ENCODE measurements at places on chromosomes 2 and 18. TPM values are rescaled to one million over a fixed set of nuclear protein-coding genes. Genes with fewer than 3 reads are reported as not detected.
A peak's percentile ranks its signal among the peaks of the same experiment; 100 is the strongest.

- H3K36me3 ChIP-seq: no peaks in the 10 kb centered on the region
- H3K27ac ChIP-seq: no peak overlapping the region
- no peak overlapping the region for H3K4me3 ChIP-seq
- peak; percentile 88 for DNase-seq
Measured at GRCh38 chr2:226125176-226125883, 674.3 kb downstream of the IRS1 start.

- no peak overlapping the region for H3K4me3 ChIP-seq
- no peak overlapping the region for H3K27ac ChIP-seq
- H3K4me1 ChIP-seq: peaks cover 6% of the 10 kb centered on the region
- no peaks in the 10 kb centered on the region for H3K27me3 ChIP-seq
Measured at GRCh38 chr18:49174478-49174877, 223.7 kb upstream of the SMAD7 start.

GRCh38 chr18:51639541-51639940, 442.1 kb upstream of the MEX3C start:
- H3K27ac ChIP-seq: no peak overlapping the region
- no peaks in the 10 kb centered on the region for H3K36me3 ChIP-seq
- DNase-seq: no peak
- H3K4me1 ChIP-seq: no peaks in the 10 kb centered on the region

DNA sequence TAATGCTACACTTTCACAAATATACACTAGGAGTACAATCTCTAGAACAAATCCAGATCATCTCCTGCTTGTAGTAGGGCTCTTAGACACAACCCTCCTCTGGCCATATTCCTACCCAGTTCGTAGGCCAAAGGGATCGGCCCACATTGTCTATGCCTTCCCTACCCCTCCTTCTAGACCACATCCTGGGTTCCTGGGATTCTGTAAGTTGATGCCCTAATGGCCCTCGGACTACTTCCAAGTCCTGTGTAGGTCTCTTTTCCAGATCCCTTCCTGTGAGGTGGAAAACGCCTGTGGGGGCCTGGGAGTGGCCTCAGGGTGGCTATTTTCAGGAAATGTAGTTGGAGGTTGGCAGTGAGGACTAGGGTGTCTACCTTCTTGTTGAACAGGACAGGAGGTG, 289.7 kb downstream of the ZNF385B start:
- peaks cover 3% of the 10 kb centered on the region for H3K4me1 ChIP-seq
- H3K27me3 ChIP-seq: no peaks in the 10 kb centered on the region
- H3K27ac ChIP-seq: peak overlapping the region; percentile 18
- no peak for DNase-seq
- H3K4me3 ChIP-seq: no peak overlapping the region
- no peaks in the 10 kb centered on the region for H3K36me3 ChIP-seq

GRCh38 chr2:30932870-30933269, 125.6 kb upstream of the CAPN13 start:
- H3K4me3 ChIP-seq: no peak overlapping the region
- no peaks in the 10 kb centered on the region for H3K4me1 ChIP-seq
- H3K27ac ChIP-seq: no peak overlapping the region
- H3K36me3 ChIP-seq: no peaks in the 10 kb centered on the region
- no peak for DNase-seq
- H3K27me3 ChIP-seq: no peaks in the 10 kb centered on the region

Gene NT5DC4
- 0.09 TPM for total RNA-seq

Gene ASPRV1
- 2.9 TPM for total RNA-seq

GRCh38 chr2:3610415-3610814, 15.5 kb downstream of the COLEC11 start:
- no peak overlapping the region for H3K27ac ChIP-seq
- no peaks in the 10 kb centered on the region for H3K36me3 ChIP-seq
- peaks cover 1% of the 10 kb centered on the region for H3K4me1 ChIP-seq
- no peak for DNase-seq

GRCh38 chr2:109508556-109508955, 105.2 kb downstream of the SEPTIN10 start:
- H3K27ac ChIP-seq: no peak overlapping the region
- no peaks in the 10 kb centered on the region for H3K27me3 ChIP-seq
- no peak for DNase-seq
- no peaks in the 10 kb centered on the region for H3K36me3 ChIP-seq
- no peak overlapping the region for H3K4me3 ChIP-seq

- no peak overlapping the region for H3K4me3 ChIP-seq
- no peaks in the 10 kb centered on the region for H3K36me3 ChIP-seq
- peak; percentile 44 for DNase-seq
- H3K4me1 ChIP-seq: no peaks in the 10 kb centered on the region
Measured at GRCh38 chr2:226440127-226440918, 359.3 kb downstream of the IRS1 start.

Gene STK39
- total RNA-seq: 13.8 TPM

GRCh38 chr2:65514555-65515195, 82.3 kb upstream of the SPRED2 start:
- no peak for DNase-seq
- H3K4me3 ChIP-seq: no peak overlapping the region
- no peaks in the 10 kb centered on the region for H3K36me3 ChIP-seq
- H3K27me3 ChIP-seq: no peaks in the 10 kb centered on the region

GRCh38 chr2:228860601-228861285, 410.3 kb downstream of the PID1 start:
- no peaks in the 10 kb centered on the region for H3K4me1 ChIP-seq
- H3K36me3 ChIP-seq: no peaks in the 10 kb centered on the region
- no peak overlapping the region for H3K27ac ChIP-seq

DNA sequence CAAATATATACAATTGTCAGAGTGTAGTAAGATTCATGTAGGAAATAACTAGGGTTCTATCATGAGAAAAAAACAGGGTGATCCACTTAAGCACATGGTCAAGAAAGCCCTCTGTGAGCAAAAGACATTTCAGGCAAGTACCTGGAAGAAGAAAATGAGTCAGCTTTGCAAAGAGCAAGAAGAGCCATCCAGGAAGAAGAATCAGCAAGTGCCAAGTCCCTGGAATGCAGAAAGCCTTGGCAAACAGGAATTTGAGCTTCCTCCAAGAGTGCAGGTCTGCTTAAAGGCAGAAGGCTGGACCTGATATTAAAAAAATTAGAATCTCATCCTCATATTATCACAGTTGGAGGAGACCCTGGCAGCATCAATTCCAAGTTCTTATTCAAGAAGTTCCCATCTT, 188.5 kb upstream of the CELF4 start:
- H3K27me3 ChIP-seq: no peaks in the 10 kb centered on the region
- no peaks in the 10 kb centered on the region for H3K4me1 ChIP-seq
- H3K27ac ChIP-seq: no peak overlapping the region
- no peaks in the 10 kb centered on the region for H3K36me3 ChIP-seq
- no peak overlapping the region for H3K4me3 ChIP-seq

- H3K4me3 ChIP-seq: no peak overlapping the region
- H3K36me3 ChIP-seq: no peaks in the 10 kb centered on the region
- H3K4me1 ChIP-seq: no peaks in the 10 kb centered on the region
- H3K27ac ChIP-seq: no peak overlapping the region
- no peak for DNase-seq
Measured at GRCh38 chr18:31592506-31593157, 955 bp downstream of the TTR start.

Gene PLA2R1
- 3.7 TPM for total RNA-seq

DNA sequence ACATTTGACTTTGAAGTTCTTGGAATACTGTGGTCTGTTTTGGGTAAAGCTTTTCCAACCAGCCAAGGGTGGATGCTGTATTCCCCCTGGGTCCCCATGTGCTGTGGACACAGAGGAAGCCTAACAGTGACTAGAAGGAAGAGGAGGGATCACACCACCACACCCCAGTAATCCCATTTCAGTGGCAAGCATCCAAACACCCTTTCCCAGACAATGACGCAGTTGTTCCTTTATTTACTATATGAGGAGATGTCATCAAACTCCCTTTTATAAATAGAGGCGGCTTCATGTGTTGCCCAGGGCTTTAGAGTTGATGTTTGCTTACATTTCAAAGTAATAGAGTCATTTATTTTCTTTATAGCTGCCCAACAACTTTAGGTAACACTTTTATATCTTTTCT, 959.4 kb upstream of the GYPC start:
- no peak for DNase-seq
- no peak overlapping the region for H3K4me3 ChIP-seq

DNA sequence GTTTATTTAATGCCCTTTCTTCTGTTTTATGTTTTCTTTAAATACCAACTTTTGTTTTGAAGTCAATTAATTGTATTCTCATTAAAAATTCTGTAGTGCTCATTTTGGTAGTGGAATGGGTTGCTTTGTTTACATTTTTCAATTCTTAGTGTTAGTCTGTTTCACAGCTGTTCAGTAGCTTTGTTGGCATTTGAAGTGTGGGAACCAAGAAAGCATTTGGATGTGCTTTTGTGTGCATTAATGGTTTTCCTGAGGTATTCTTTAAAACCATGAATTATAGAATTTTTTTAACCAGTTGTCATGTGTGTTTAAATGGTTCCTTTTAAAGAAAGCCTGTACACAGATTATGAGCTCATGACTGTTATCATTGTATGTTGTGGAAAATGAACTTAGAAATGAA, 19.7 kb downstream of the MIB1 start:
- no peak overlapping the region for H3K4me3 ChIP-seq
- no peak overlapping the region for H3K27ac ChIP-seq
- DNase-seq: peak; percentile 75
- H3K4me1 ChIP-seq: peaks cover 1% of the 10 kb centered on the region
- H3K27me3 ChIP-seq: no peaks in the 10 kb centered on the region
- no peaks in the 10 kb centered on the region for H3K36me3 ChIP-seq

Gene SP5
- total RNA-seq: 5.2 TPM

Gene CRYGC
- not detected for total RNA-seq

Gene LIMS2
- total RNA-seq: 22.2 TPM

Gene PMAIP1
- total RNA-seq: 5.1 TPM

DNA sequence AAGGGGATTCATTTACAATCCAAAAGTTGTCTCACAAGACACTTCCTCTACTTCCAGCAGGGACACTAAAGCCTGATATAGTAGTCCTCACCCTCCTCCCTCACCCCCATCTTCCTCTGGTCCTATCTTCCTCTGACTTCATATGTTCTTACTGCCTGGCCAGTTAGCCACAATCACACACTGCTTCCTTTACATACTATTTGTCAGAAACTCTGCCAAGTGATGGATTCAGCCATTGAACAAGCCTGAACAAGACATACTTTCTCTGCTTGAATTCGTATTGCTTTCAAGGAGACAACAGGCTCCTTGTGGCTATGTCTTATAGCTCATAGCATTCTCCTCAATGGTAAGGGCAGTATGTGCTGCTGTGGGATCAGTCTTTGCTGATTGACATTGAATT, 672.2 kb downstream of the BCL11A start:
- H3K27me3 ChIP-seq: no peaks in the 10 kb centered on the region
- peaks cover 1% of the 10 kb centered on the region for H3K4me1 ChIP-seq
- H3K4me3 ChIP-seq: no peak overlapping the region
- no peak overlapping the region for H3K27ac ChIP-seq

GRCh38 chr2:85477884-85478283, 59.4 kb downstream of the SH2D6 start:
- H3K27ac ChIP-seq: no peak overlapping the region
- H3K4me1 ChIP-seq: no peaks in the 10 kb centered on the region
- H3K4me3 ChIP-seq: no peak overlapping the region
- no peaks in the 10 kb centered on the region for H3K36me3 ChIP-seq
- no peaks in the 10 kb centered on the region for H3K27me3 ChIP-seq

- no peaks in the 10 kb centered on the region for H3K4me1 ChIP-seq
- no peaks in the 10 kb centered on the region for H3K36me3 ChIP-seq
- H3K4me3 ChIP-seq: no peak overlapping the region
- DNase-seq: no peak
Measured at GRCh38 chr2:88808652-88809051, 117.2 kb downstream of the RPIA start.

DNA sequence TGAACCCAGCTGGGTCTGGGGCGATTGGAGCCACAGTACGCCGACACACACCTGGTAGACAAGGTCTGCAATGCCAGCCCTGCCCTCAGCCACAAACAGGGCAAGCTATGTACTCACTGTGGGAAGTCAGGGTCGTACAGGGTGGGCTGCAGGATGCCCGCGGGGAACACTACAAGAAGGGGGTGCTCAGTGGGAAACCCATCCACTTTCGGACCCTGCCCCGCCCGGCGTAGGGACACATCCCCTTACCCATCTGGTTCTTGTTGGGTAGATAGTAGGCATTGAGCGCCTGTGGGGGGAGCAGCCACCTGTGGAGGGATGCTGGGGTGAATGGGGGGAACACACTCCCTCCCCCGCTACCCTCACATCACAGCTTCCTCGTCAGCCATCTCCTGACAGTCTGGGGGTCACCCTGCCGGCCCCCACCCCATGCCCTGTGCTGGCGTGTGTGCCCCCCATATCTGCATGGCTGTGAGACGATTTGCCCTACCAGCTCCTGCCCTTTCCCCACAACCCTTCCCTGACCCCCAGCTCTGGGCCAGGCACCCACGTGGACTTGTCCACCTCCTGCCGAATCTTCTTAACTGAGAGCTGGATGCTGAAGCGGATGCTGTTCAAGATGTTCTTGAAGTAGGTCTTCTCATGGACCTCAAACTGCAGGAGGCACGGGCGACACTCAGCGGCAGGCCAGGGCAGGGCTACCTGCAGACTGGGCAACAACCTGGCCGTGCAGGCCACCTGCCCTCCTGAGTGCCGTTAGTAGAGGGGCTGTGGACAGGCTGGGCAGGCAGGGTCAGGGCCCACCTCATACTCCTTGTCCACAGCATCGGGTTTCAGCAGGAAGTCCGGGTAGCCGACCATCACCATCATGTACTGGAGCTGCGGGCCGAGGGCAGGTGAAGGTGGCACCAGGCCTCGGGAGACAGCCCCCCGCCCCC, 5.1 kb downstream of the ECEL1 start:
- H3K4me1 ChIP-seq: peaks cover 7% of the 10 kb centered on the region
- no peak for DNase-seq
- peaks cover 46% of the 10 kb centered on the region for H3K27me3 ChIP-seq
- H3K27ac ChIP-seq: no peak overlapping the region
- H3K36me3 ChIP-seq: no peaks in the 10 kb centered on the region

DNA sequence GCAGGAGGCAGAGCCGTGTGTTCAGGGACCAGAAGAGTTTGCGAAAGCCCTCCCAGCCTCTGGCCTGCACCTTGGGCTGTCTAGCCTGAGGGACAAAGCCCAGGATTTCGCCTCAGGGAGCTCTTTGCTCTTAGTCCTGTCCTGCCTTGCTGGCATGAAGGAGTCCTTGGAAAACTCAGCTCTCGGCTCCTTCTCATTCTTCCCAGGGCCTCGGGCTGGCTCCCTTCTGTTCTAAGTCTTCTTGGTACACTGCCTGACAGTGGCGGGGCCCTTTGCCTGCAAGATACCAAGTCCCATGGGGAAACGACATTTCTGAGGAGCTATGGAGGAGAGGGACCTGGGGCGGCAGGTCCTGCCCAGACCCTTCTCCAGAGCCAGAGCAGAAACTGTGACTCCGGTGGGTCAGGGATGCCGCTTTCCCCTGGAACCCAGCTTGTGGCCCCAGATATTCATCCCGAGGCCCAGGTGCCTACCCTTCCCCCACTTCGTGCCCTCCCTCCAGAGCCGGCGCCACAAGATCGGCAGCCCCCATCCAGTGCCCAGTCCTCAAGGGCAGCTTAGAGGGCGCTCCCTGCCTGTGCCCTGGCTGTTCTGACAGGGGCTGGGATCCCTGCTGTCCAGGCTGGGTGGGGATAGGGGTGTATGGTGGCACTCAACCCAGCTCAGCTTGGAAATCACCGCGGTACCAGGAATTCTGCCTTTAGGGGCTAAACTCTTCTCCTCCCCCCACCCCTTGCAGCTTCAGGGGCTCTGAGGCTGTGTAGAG, 5.5 kb upstream of the CYP26B1 start:
- no peak overlapping the region for H3K4me3 ChIP-seq
- H3K27me3 ChIP-seq: peaks cover 12% of the 10 kb centered on the region
- H3K27ac ChIP-seq: no peak overlapping the region
- peaks cover 7% of the 10 kb centered on the region for H3K4me1 ChIP-seq

GRCh38 chr2:236831698-236832097, 254.0 kb upstream of the COPS8 start:
- DNase-seq: no peak
- no peak overlapping the region for H3K27ac ChIP-seq
- H3K4me1 ChIP-seq: no peaks in the 10 kb centered on the region

All from lung (tissue), 17 donors.